ENCODE measurements at places on chromosomes 6 and 20. TPM values are rescaled to one million over a fixed set of nuclear protein-coding genes. Genes with fewer than 3 reads are reported as not detected.

DNA sequence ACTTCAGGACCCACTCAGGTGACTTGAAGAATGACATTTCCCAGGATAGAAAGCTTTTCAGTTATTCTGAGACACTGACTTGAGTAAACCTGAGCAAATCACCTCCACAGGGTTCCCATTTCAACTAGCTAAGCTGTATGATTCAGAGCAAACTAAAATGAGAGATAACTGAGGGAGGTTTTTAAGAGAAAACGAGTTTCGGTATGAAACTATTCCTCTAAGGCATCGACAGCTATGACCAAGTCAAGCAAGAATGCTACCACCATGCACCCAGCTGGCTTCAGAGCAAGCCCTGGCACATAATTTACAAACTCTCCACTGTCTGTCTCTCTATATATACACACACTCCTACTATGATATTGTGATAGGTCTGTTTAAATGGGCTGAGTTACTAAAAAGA lies 75.4 kb downstream of the PERP start:
- no peak for DNase-seq
- no peak overlapping the region for H3K27ac ChIP-seq
- H3K4me1 ChIP-seq, result no peaks in the 10 kb centered on the region
- H3K27me3 ChIP-seq, result no peaks in the 10 kb centered on the region

DNA sequence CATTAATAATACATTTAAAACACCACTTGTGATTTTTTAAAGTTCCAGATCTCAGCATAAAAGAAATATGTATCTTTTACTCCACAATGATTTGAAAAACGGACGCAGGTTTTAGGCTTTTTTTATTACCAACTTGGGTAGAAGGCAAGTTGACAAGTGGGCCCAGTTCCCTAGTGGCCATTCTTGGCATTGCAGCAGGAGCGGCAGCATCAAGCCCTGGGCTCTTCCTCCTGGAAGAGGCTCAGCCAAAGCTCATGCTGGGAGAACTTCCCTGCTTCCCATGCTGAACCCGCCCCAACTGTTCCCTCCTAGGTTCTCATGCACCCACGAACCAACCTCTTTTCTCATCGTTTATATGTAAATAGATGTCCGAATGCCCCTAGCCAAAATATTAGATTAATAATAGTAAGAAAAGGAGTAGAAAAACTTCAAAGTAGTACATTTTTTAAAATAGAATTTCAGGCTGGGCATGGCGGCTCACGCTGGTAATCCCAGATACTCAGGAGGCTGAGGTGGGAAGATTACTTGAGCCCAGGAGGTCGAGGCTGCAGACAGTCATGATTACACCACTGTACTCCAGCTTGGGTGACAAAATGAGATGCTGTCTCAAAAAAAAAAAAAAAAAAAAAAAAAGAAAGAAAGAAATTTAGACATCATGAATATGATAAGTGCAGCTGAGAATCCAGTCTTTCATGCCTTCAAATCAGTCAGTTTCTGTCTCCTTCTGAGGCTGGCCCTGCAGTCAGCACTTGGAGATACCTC lies 18.2 kb upstream of the MYB start:
- no peak overlapping the region for H3K27ac ChIP-seq
- H3K36me3 ChIP-seq, result no peaks in the 10 kb centered on the region
- no peaks in the 10 kb centered on the region for H3K4me1 ChIP-seq
- peak; percentile 62 for DNase-seq
- H3K4me3 ChIP-seq, result no peak overlapping the region

GRCh38 chr6:11311970-11312369 lies 79.5 kb upstream of the NEDD9 start:
- no peaks in the 10 kb centered on the region for H3K27me3 ChIP-seq
- DNase-seq, result no peak
- no peaks in the 10 kb centered on the region for H3K4me1 ChIP-seq

DNA sequence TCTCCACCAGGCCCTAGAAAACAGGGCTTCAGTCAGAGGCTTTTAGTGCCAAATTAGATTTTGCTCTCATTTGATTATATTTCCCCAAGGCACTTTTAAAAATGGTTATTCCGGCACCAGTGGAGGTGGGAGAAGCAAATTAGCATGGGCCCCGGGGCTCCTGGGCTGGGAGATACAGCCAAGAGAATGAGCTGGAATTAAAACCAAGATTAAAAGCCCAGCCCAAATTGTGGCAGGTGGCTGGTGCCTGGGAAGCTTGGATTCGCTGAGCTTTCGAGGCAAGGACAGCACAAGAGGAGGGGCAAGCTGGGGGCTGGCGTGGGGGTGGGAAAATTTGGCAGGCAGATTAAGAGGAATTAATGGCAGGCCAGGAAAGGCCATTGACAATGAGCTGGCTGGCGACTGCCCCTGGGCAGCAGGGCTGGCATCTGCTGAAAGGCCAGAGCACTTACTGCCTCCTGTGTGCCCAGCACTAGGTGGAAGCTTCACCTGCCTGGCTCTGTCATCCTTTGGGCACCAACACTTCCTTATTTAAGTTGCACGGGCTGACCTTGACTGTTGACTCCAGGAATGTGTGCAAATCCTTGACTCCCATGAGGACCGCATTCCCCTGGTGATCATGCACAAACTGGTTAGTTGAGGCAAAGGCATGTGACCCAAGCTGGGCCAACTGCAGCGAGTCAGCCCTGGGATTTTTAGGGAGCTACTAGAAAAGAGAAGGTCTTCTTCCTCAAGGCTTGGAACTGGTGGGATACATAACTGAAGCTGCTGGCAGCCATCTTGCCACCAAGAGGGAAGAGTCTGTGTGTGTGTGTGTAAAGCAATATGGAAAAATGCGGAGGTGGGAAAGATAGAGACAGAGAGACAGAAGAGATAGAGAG lies 76.1 kb downstream of the SULF2 start:
- no peak for DNase-seq
- H3K4me1 ChIP-seq, result no peaks in the 10 kb centered on the region
- no peak overlapping the region for H3K27ac ChIP-seq
- no peaks in the 10 kb centered on the region for H3K27me3 ChIP-seq

DNA sequence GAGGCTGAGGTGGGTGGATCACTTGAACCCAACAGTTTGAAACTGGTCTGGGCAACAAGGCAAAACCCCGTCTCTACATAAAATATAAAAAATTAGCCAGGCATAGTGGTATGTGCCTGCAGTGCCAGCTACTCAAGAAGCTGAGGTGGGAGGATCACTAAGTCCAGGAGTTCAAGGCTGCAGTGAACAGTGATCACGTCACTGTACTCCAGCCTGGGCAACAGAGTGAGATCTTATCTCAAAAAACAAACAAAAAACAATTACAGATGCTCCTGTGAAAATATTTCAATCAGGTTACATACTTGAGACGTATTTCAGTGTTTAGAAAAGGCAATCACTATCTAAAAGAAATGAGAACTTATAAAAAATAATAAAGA lies 33.8 kb downstream of the RANBP9 start:
- H3K27ac ChIP-seq, result no peak overlapping the region
- H3K36me3 ChIP-seq, result no peaks in the 10 kb centered on the region
- H3K4me3 ChIP-seq, result no peak overlapping the region
- no peaks in the 10 kb centered on the region for H3K27me3 ChIP-seq
- H3K4me1 ChIP-seq, result no peaks in the 10 kb centered on the region

- H3K4me3 ChIP-seq, result no peak overlapping the region
- H3K27me3 ChIP-seq, result no peaks in the 10 kb centered on the region
- peaks cover 6% of the 10 kb centered on the region for H3K4me1 ChIP-seq
These were observed 206.0 kb upstream of the PREP start for GRCh38 chr6:105608711-105609374.

DNA sequence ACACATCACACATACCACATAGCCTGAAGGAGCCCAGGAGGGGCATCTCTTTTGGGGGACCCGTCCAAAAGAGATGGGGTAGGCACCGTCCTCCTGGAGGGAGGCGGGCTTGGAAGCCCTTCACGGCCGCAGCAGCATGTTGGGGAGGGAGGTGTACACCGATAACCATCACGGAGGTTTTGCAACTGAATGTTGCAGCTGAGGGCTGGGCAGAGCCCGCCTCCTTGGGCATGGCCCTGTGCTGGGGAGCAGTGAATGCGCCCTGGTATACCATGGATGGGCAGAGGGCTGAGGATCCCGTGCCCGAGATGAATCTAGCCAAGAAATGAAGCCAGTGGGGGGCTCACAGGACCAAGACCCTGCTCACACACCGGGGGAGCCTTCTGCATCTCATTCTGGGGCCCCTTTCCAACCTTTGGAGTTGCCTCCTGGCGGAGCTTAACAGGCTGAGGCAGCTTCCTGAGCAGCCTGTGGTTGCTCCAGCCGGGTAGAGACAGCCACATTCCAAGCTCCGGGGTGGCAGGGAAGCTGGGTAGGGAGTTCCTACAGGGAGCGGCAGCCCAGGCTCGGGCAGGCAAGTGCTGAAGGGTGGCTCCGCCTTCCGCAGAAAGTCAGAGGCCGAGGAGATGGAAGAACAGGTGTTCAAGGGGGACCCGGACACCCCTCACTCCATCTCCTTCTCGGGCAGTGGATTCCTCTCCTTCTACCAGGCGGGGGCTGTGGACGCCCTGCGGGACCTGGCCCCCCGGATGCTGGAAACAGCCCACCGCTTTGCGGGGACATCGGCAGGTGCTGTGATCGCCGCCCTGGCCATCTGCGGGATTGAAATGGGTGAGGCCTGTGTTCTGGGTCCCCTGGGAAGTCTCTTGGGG lies at the start of gene PNPLA1:
PNPLA1 (plus strand) TSS at position 227 of the 872 bp plus-strand sequence; CDS start at position 627, 400 bp downstream.
- H3K4me3 ChIP-seq, result no peak within 1 kb of the TSS
- H3K27ac ChIP-seq, result no peak within 1 kb of the TSS
- DNase-seq, result no peak
- H3K36me3 ChIP-seq, result no peaks in the 10 kb centered on the region

DNA sequence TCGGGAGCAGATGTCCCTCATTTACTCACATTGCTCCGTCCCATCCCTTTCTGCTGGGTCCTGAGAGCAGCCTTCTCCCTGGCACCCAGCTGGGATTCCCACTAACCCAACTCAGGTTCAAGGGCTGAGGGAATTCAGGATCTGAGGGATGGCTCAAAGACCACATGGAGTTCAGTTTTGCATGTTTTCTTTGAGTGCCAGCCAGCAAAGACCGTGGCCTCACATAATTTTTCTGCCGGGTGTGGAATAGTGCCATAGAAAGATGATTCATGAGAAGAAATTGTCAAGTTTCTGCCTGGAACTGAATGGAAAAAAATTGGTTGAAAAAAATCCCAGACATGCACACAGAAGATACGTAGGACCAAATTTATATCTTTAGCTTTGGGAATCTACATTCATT lies 168.6 kb downstream of the CD83 start:
- no peak overlapping the region for H3K4me3 ChIP-seq
- DNase-seq, result no peak
- H3K36me3 ChIP-seq, result no peaks in the 10 kb centered on the region

DNA sequence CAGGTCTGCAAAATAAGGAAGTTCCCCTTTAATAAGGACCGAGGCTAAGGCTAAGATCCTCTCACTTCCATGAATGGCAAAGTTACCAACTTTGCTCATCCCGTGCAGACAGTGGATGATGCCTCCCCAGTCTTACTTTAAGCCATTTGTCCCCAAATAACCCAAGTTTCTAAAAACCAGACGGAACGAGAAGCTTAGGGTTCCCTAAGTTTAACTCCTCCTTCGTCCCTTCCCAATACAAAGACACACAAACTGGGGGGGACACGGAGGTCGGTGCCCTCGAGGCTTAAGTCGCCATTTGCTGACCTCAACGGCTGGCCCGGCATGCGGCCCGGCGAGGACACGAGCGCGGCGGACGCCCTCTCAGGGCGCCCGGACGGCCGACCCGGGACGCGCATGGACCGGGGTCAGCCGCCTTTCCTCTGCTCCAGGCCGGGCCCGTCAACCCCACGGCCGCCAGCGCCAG lies 527 bp downstream of the FBXO30 start:
- H3K4me1 ChIP-seq, result no peaks in the 10 kb centered on the region
- no peaks in the 10 kb centered on the region for H3K36me3 ChIP-seq

GRCh38 chr6:3218266-3218665 lies 9.2 kb downstream of the TUBB2B start:
- no peaks in the 10 kb centered on the region for H3K4me1 ChIP-seq
- DNase-seq, result no peak
- H3K4me3 ChIP-seq, result no peak overlapping the region
- H3K27me3 ChIP-seq, result peaks cover 5% of the 10 kb centered on the region
- no peak overlapping the region for H3K27ac ChIP-seq
- no peaks in the 10 kb centered on the region for H3K36me3 ChIP-seq

- no peaks in the 10 kb centered on the region for H3K27me3 ChIP-seq
- H3K27ac ChIP-seq, result peak overlapping the region; percentile 41
- H3K4me3 ChIP-seq, result no peak overlapping the region
- no peak for DNase-seq
These were observed 84.2 kb downstream of the CEBPB start for GRCh38 chr20:50274570-50275430.

GRCh38 chr6:126804332-126805064 lies 314.0 kb upstream of the RSPO3 start:
- H3K27me3 ChIP-seq, result no peaks in the 10 kb centered on the region
- no peak overlapping the region for H3K4me3 ChIP-seq
- H3K36me3 ChIP-seq, result no peaks in the 10 kb centered on the region
- H3K27ac ChIP-seq, result no peak overlapping the region
- peak; percentile 32 for DNase-seq
- H3K4me1 ChIP-seq, result no peaks in the 10 kb centered on the region

- H3K36me3 ChIP-seq, result no peaks in the 10 kb centered on the region
- H3K27me3 ChIP-seq, result no peaks in the 10 kb centered on the region
- no peak overlapping the region for H3K4me3 ChIP-seq
These were observed 5.5 kb upstream of the FLRT3 start for GRCh38 chr20:14342918-14343317.

DNA sequence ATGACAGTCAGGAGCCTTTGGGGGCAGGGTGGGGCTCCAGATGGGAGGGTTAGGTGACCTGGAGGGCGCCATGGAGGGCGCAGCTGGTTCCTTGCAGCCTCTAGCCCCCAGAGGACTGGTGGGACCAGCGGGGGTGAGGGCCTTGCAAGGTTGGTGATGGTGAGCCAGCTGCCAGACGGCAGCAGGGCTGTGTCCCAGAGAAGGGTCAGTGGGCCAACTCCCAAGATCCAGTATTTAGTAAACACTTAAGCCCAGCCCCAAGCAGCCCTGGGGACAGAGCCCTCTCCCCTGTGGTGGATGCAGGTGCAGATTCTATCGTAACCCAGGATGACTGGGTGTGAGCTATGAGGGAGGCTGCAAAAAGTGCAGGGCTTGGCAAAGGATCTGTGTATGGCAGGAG lies 201.5 kb upstream of the RNF24 start:
- no peak overlapping the region for H3K27ac ChIP-seq
- H3K36me3 ChIP-seq, result no peaks in the 10 kb centered on the region
- no peak overlapping the region for H3K4me3 ChIP-seq
- peaks cover 6% of the 10 kb centered on the region for H3K27me3 ChIP-seq

DNA sequence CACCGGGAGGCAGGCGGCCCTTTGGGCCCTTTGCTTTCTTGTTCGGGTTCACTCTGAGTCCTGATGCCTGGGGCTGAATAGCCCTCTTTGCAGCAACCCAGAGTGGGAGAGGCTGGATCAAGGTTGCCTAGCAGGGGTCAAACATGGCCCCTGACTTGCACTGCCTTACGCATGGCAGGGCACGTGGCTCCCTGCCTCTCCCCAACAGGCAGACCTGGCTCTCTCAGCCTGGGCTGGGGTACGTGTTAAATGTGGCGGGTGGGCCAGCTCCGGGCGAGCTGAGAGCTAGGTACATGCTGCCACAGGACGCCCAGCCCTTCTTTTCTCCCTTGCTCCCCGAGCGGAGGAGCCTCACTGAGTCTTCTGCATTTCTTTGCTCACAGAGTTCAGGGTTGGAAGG lies 7.3 kb downstream of the C6orf132 start:
- H3K36me3 ChIP-seq, result no peaks in the 10 kb centered on the region
- H3K4me3 ChIP-seq, result no peak overlapping the region
- peaks cover 8% of the 10 kb centered on the region for H3K4me1 ChIP-seq
- H3K27ac ChIP-seq, result no peak overlapping the region
- no peak for DNase-seq
- H3K27me3 ChIP-seq, result no peaks in the 10 kb centered on the region

BACH2 gene
- 1.2 TPM for total RNA-seq

PPP1R14C gene
- total RNA-seq, result 23.7 TPM

DNMT3B gene
- total RNA-seq, result 0.80 TPM

MAFB gene
- total RNA-seq, result 2.8 TPM

DXO gene
- 16.1 TPM for total RNA-seq

SLC24A3 gene
- total RNA-seq, result 6.6 TPM

BTNL2 gene
- total RNA-seq, result not detected

TRIM31 gene
- total RNA-seq, result 44.4 TPM

MYLK2 gene
- 0.11 TPM for total RNA-seq
